ENCODE measurements at places on chromosomes 5 and 9. TPM values are rescaled to one million over a fixed set of nuclear protein-coding genes. Genes with fewer than 3 reads are reported as not detected.
A peak's percentile ranks its signal among the peaks of the same experiment; 100 is the strongest.

DNA sequence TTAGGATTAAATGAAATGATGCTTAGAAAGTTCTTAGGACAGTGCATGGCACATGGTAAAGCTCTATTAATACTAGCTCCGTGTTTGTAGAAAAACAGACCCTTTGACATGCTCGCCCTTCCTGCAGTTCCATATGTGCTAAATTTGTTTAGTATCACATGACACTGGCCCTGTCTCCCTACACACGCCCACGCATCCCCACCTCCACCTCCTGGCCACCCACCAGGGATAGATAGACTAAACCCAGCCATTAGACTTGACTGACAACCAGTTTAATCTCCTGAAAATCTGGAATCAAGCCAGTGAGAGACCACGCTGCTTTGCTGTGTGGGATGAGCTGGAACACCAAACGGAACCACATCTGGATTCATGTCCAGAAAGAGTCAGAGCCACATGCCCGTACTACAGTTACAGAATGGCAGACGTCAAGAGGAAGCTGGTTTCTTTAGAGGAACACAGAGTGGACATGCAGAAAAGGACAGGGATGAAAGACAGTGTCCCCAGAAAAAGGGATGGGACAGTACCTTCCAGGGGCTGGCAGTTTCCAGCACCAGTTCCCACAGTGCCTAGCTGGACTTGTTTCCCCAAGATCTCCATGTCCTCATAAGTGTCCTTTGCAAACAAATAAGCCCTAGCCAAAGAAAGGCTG, 186.1 kb downstream of the PDZD2 start:
- no peaks in the 10 kb centered on the region for H3K36me3 ChIP-seq
- no peaks in the 10 kb centered on the region for H3K4me1 ChIP-seq
- DNase-seq: no peak

GRCh38 chr9:86752733-86753132, 194.6 kb downstream of the GAS1 start:
- H3K27ac ChIP-seq: no peak overlapping the region
- H3K36me3 ChIP-seq: no peaks in the 10 kb centered on the region
- no peak for DNase-seq
- no peak overlapping the region for H3K4me3 ChIP-seq

GRCh38 chr9:92492781-92493401, 10.6 kb upstream of the ASPN start:
- peaks cover 2% of the 10 kb centered on the region for H3K4me1 ChIP-seq
- no peak for DNase-seq
- H3K4me3 ChIP-seq: no peak overlapping the region
- H3K36me3 ChIP-seq: no peaks in the 10 kb centered on the region

GRCh38 chr5:59180515-59180914, 597.6 kb downstream of the RAB3C start:
- H3K4me1 ChIP-seq: peaks cover 1% of the 10 kb centered on the region
- H3K27me3 ChIP-seq: no peaks in the 10 kb centered on the region
- H3K36me3 ChIP-seq: no peaks in the 10 kb centered on the region
- no peak overlapping the region for H3K27ac ChIP-seq
- H3K4me3 ChIP-seq: no peak overlapping the region

GRCh38 chr9:98409719-98410118, 154.3 kb upstream of the TBC1D2 start:
- H3K27ac ChIP-seq: no peak overlapping the region
- H3K4me3 ChIP-seq: no peak overlapping the region
- no peak for DNase-seq
- H3K36me3 ChIP-seq: no peaks in the 10 kb centered on the region

- no peak for DNase-seq
- no peaks in the 10 kb centered on the region for H3K36me3 ChIP-seq
- H3K27me3 ChIP-seq: no peaks in the 10 kb centered on the region
- no peak overlapping the region for H3K27ac ChIP-seq
- H3K4me3 ChIP-seq: no peak overlapping the region
- peaks cover 7% of the 10 kb centered on the region for H3K4me1 ChIP-seq
These were observed 226.8 kb downstream of the CETN3 start for GRCh38 chr5:90182726-90183125.

DNA sequence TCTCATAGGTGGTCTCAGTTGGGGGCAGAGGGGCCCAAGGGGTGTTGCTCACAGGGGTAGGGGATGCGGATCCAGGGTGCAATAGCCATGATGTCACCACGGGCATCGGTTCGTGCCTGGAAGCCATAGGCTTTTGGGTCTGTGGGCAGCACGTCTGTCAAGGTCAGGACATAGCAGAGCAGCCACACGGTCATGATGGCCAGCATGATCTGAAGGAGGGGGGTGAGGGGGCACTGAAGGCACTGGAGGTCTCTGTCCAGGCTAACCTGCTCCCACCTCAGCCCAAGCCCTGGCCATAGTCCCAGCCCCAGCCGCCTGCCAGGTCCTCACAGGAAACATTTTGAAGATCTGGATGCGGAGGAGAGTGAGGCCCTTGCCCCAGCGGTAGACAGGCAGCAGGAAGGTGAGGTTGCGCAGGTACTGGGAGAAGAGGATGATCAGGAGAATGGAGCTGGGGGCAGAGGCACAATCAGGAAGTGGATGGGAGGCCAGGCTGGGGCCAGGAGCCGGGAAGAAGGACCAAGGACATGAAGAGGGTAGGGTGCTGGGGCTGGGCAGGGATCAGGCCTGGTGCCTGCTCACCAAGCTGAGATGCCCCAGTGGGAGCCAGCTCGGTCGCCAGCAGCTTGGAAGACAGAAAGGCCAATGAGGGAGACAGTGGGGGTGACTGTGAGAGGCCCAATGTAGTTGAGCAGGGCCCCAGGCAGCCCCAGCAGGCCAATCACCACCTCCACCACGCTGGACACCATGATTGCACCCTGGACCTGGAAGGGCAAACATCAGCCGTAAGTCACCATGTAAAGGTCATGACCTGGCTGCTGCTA, 3.3 kb downstream of the SLC23A1 start:
- no peaks in the 10 kb centered on the region for H3K27me3 ChIP-seq
- no peak overlapping the region for H3K27ac ChIP-seq
- no peak overlapping the region for H3K4me3 ChIP-seq
- H3K4me1 ChIP-seq: peaks cover 15% of the 10 kb centered on the region
- DNase-seq: no peak

GRCh38 chr5:134568337-134568700, 42.8 kb downstream of the JADE2 start:
- no peak overlapping the region for H3K27ac ChIP-seq
- no peak for DNase-seq
- no peak overlapping the region for H3K4me3 ChIP-seq
- no peaks in the 10 kb centered on the region for H3K27me3 ChIP-seq

GRCh38 chr9:87327575-87328125, 170.0 kb upstream of the DAPK1 start:
- H3K4me3 ChIP-seq: no peak overlapping the region
- no peak overlapping the region for H3K27ac ChIP-seq
- peaks cover 3% of the 10 kb centered on the region for H3K36me3 ChIP-seq
- peaks cover 22% of the 10 kb centered on the region for H3K27me3 ChIP-seq
- no peak for DNase-seq
- no peaks in the 10 kb centered on the region for H3K4me1 ChIP-seq

DNA sequence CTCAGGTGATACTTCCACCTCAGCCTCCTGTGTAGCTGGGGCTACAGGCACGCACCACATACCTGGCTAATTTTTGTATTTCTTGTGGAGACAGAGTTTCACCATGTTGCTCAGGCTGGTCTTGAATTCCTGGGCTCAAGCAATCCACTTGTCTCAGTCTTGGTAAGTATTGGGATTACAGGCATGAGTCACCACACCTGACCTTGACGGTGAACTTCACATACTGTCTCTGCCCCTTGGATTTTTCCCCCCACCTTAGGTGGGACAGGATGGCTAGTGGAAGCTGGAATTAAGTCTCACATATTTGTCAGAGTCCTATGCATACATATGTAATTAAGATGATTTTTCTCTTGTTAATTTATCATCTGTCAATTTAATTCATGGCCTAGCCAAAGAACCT, 20.9 kb upstream of the RFK start:
- H3K4me1 ChIP-seq: peaks cover 15% of the 10 kb centered on the region
- H3K4me3 ChIP-seq: no peak overlapping the region

- no peak overlapping the region for H3K4me3 ChIP-seq
- no peak overlapping the region for H3K27ac ChIP-seq
- no peaks in the 10 kb centered on the region for H3K36me3 ChIP-seq
These were observed 17.4 kb upstream of the COL5A1 start for GRCh38 chr9:134624137-134624591.

DNA sequence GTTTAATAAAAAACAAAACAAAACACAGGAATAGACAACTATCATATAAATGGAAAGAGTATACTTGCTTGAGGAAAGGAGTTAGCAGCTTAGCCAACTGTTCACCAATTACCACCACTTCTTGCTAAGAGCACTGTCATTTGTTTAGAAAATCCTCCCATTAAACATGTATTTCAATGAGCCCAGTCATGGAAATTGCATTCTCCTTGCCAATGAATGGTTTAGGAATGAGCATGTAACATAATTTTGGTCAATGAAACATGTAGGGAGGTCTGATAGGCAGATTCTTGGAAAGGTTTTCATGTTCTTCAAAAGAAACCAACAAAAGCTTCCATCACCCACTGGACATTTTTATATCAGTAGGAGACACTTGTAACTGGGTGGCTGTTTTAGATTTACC, 502.8 kb upstream of the PAPPA start:
- DNase-seq: no peak
- H3K4me3 ChIP-seq: no peak overlapping the region
- no peak overlapping the region for H3K27ac ChIP-seq
- peaks cover 3% of the 10 kb centered on the region for H3K27me3 ChIP-seq

DNA sequence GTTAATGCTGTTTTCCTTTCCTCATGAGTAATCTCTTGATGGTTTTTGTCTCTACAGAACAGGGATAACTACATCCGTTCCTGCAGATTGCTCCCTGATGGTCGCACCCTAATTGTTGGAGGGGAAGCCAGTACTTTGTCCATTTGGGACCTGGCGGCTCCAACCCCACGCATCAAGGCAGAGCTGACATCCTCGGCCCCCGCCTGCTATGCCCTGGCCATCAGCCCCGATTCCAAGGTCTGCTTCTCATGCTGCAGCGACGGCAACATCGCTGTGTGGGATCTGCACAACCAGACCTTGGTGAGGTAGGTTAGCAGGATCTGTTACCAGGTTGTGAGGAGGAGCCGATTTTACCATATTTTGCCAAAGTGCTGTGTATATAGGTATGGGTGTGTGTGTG, 148.2 kb downstream of the TLE4 start:
- no peak overlapping the region for H3K27ac ChIP-seq
- H3K36me3 ChIP-seq: peaks cover 31% of the 10 kb centered on the region
- H3K4me3 ChIP-seq: no peak overlapping the region
- no peaks in the 10 kb centered on the region for H3K4me1 ChIP-seq
- no peak for DNase-seq

- H3K36me3 ChIP-seq: peaks cover 31% of the 10 kb centered on the region
- H3K27ac ChIP-seq: peak overlapping the region; percentile 86
- DNase-seq: no peak
- peaks cover 8% of the 10 kb centered on the region for H3K4me1 ChIP-seq
- no peaks in the 10 kb centered on the region for H3K27me3 ChIP-seq
- no peak overlapping the region for H3K4me3 ChIP-seq
These were observed 34.0 kb downstream of the PUM3 start for GRCh38 chr9:2809692-2810419.

GRCh38 chr5:178211095-178212048, 7.0 kb downstream of the HNRNPAB start:
- peaks cover 11% of the 10 kb centered on the region for H3K4me1 ChIP-seq
- H3K27ac ChIP-seq: peak overlapping the region; percentile 62
- no peak for DNase-seq
- H3K4me3 ChIP-seq: no peak overlapping the region
- H3K27me3 ChIP-seq: no peaks in the 10 kb centered on the region
- peaks cover 29% of the 10 kb centered on the region for H3K36me3 ChIP-seq

DNA sequence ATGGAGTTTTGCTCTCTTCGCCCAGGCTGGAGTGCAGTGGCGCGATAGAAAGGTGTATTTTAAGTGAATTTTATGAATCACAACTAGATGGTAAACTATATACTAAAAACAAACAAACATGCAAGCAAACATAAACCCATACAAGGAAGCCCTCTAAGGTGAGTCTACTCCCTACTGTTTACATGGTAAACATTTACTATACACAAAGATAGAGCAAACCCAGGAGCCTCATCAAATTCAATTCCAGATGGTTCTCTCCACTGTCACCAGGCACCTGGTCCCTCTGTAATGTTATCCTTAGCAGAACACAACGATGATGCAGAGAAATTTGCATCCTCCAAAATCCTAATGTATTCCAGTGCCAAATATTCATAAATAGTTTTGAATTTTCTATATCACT, 17.9 kb downstream of the ANKH start:
- H3K4me3 ChIP-seq: no peak overlapping the region
- H3K36me3 ChIP-seq: no peaks in the 10 kb centered on the region
- no peak overlapping the region for H3K27ac ChIP-seq
- H3K27me3 ChIP-seq: peaks cover 16% of the 10 kb centered on the region
- peaks cover 15% of the 10 kb centered on the region for H3K4me1 ChIP-seq

DNA sequence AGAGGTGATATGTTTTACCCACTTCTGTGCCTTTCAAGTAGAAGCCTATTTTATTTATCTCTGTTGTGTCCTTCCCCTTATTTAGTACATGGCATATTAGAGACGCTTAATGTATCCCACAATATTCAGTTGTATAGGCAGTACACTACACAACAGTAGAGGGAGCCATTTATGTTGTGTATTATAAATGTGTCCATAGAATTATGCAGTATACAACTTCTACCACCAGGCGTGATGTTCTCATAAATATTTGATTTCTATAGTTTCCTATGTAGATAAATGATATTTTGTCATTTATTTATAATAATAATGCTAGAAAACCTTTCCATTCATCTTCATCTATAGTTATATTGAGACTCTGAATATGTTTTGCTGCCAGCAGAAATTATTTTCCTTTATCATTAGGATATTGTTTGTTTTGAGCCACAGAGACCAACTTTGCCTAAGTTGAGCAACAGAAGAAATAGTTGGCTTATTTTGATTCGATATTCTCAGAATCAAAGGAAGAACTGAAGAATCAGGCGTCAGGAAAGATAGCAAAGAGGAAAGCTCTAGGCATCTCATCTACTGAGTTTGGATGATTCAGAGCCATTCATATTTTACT, 81.7 kb downstream of the ADAMTS19 start:
- DNase-seq: no peak
- H3K27ac ChIP-seq: no peak overlapping the region
- H3K4me1 ChIP-seq: no peaks in the 10 kb centered on the region
- H3K4me3 ChIP-seq: no peak overlapping the region
- H3K27me3 ChIP-seq: no peaks in the 10 kb centered on the region

DNA sequence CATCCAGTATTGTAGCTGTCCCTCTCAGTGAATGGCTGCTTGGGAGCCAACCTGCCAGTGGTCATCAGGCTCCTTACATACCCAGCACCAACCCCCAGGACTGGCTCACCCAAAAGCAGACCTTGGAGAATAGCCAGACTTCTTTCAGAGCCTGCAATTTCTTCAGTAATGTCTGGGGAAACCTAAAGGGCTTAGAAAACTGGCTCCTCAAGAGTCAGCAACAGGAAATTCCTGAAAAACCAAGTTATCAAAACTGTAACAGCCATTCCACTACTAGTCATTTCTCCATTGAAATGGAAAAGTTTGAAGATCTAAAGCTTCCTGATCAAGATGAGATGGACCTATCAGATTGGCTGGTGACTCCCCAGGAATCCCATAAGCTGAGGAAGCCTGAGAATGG, 12.3 kb upstream of the STING1 start:
- no peak overlapping the region for H3K4me3 ChIP-seq
- DNase-seq: no peak
- peaks cover 3% of the 10 kb centered on the region for H3K27me3 ChIP-seq
- no peaks in the 10 kb centered on the region for H3K36me3 ChIP-seq

OBP2B gene
- not detected for total RNA-seq

FYB1 gene
- not detected for total RNA-seq

SLC35D2 gene
- 60.9 TPM for total RNA-seq

IFNA2 gene
- not detected for total RNA-seq

PCDHB12 gene
- total RNA-seq: 7.2 TPM

UNC5A gene
- 2.8 TPM for total RNA-seq

TSSK1B gene
- 0.29 TPM for total RNA-seq

PCDHB11 gene
- 4.7 TPM for total RNA-seq

PCDHGA1 gene
- 1.1 TPM for total RNA-seq

COL15A1 gene
- not detected for total RNA-seq

All from progenitor cell of endocrine pancreas (in vitro differentiated cells).